ENCODE measurements at places on chromosomes 4 and X. TPM values are rescaled to one million over a fixed set of nuclear protein-coding genes. Genes with fewer than 3 reads are reported as not detected.

DNA sequence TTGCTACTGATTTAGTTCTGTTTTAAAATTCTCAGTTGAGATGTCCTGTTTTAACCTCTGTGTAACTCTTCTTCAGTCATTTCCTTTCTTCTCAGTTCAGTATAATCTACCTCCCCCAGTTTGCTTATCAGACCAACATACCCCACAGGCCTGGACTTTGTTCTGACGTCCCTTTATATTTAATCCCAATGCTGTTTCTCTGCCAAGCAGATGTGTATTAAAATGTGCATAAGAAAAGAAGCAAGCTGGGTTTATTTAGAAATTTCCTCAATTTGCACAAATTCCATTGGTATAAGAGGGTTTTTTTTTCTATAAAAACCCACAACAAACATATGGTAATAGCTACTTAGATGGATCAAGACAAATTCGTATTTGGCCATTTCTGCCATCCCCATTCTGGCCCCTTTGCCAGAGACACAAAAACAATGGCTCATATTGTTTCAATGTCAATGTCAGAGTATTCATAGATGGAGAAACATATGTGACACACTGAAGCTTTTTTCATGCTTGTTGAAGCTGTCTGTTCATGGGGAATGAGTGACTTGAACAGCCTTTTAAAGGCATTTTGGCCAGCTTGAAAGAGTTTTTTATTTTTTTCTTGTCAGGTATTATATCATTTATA lies 24.5 kb downstream of the HCCS start:
- no peak for DNase-seq

Gene PAGE5
- not detected for total RNA-seq

Gene HAND2
- 0.56 TPM for total RNA-seq

DNA sequence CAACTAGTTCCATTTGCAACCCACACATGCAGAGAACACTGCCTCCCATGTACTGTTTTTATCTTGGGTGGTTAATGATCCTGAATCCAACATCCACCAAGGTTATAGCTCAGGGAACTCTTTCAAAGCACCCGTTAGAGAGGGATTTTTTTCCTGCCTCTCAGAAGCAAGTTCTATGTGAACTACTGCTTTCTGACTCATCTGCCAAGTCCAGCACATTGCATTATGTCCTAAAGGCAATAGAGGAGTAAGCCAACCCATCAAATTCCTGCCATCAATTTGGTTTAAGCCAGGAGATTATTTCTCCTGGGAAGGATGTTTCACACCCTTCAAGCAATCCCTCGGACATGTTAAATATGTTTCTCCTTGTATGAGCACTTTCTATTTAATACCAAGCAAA lies 334.5 kb downstream of the GASK1B start:
- DNase-seq, result no peak

Gene CXCL10
- 0.28 TPM for total RNA-seq

All from IMR-90 (cell line).